DND-41 (cell line): ENCODE measurements at places on chromosomes 12 and 14.
A peak's percentile ranks its signal among the peaks of the same experiment; 100 is the strongest.

GRCh38 chr12:97487470-97487869 is 24.9 kb downstream of the RMST start:
- no peaks in the 10 kb centered on the region for H3K4me1 ChIP-seq
- H3K36me3 ChIP-seq: no peaks in the 10 kb centered on the region
- H3K27me3 ChIP-seq: no peaks in the 10 kb centered on the region
- H3K27ac ChIP-seq: no peak overlapping the region

GRCh38 chr12:132310181-132311040 is 19.0 kb downstream of the GALNT9 start:
- H3K4me3 ChIP-seq: no peak overlapping the region
- no peaks in the 10 kb centered on the region for H3K27me3 ChIP-seq
- H3K36me3 ChIP-seq: no peaks in the 10 kb centered on the region
- DNase-seq: no peak

GRCh38 chr12:571795-572531 is 91.3 kb downstream of the NINJ2 start:
- no peaks in the 10 kb centered on the region for H3K36me3 ChIP-seq
- no peak for DNase-seq
- H3K27ac ChIP-seq: no peak overlapping the region
- peaks cover 31% of the 10 kb centered on the region for H3K4me1 ChIP-seq
- no peaks in the 10 kb centered on the region for H3K27me3 ChIP-seq
- H3K4me3 ChIP-seq: no peak overlapping the region

DNA sequence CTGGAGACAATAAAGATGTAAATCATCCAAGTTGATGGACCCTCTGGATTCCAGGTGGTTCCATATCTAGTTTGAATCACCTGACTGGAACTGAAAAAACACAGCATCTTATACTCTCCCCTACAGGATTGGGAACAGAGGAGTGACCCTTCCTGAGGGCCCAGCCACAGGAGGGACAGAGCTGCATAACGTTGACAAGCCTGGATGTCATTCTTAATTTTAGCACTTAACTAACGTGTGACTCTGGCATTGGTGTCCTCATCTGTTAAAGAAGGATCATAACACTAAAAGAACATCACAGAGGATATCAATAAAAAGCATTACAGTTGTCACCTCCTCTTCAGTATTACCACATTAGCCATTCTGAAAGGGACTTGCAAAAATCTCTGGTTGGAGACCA is 47.7 kb downstream of the STON2 start:
- no peak overlapping the region for H3K4me3 ChIP-seq
- no peaks in the 10 kb centered on the region for H3K4me1 ChIP-seq
- no peaks in the 10 kb centered on the region for H3K27me3 ChIP-seq
- H3K27ac ChIP-seq: no peak overlapping the region

DNA sequence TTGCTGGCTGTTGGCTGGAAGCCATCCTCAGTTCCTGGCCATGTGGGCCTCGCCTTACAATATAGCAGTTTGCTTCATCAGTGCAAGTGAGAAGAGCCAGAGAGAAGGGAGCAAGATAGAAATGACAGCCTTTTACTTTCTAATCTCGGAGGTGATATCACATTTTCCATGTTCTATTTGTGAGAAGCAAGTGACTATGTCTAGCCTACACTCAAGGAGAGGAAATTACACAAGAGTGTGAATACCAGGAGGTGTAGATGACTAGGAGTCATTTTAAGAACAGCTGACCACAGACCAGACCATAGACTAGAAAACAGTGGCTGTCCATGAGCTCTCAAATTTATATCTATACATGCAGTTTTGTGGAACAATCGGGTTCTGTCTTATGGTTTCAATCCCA is 163.0 kb upstream of the NRXN3 start:
- H3K4me3 ChIP-seq: no peak overlapping the region
- peaks cover 5% of the 10 kb centered on the region for H3K27me3 ChIP-seq
- H3K4me1 ChIP-seq: no peaks in the 10 kb centered on the region
- no peak for DNase-seq
- no peaks in the 10 kb centered on the region for H3K36me3 ChIP-seq

DNA sequence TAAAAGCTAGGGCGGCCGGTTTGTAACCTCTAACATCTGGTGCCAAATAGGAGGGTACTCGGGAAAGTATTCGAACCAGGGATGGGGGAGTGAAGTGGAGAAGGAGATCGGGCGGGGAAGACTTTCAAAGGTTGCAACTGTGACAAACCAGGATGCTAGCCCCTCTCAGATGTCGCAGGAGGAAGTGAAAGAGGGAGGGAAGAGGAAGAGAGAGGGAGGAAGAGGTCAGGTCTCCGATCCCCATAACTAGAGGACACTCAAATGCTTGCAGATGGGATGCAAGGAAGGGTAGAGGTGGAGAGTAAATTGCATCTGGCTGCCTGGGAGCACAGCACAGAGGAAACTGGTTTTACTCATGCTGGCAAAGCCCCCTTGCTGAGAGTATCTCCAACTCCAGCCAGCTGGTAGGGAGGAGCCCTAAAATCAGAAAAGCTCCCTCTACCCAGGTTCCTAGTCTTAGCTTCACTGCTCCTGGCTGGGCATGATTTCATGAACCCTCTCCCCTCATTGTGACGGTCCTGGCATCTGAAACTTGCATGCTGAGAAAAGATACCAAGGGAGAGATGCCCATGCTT is 696.7 kb upstream of the TBX3 start:
- H3K4me1 ChIP-seq: peaks cover 5% of the 10 kb centered on the region
- H3K27me3 ChIP-seq: peaks cover 10% of the 10 kb centered on the region
- no peak overlapping the region for H3K27ac ChIP-seq
- no peaks in the 10 kb centered on the region for H3K36me3 ChIP-seq
- no peak overlapping the region for H3K4me3 ChIP-seq

DNA sequence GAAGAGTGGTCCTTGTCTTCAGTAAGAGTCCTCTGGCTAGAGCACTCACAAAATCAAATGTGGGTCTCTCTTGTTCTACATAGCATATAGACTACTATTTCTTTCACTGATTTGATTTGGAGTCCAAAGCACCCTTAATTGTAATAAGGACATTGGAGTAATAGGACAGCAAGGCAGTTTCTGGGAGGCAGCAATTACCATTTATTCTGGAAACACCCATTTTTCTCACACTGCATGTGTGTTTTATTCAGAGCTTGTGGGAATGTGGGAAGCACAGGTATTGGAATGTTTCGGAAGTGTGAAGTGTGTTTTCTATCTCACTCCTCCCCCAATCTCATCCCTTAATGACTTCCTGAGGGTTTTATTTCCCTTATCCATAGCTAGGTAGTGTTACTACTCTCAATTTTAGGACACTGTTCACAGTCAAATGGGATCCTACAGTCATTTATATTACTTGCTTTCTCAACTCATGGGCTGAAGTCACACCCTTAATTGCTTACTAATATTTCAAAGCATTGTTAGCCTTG is 20.2 kb downstream of the PCBP2 start:
- no peaks in the 10 kb centered on the region for H3K4me1 ChIP-seq
- H3K27me3 ChIP-seq: no peaks in the 10 kb centered on the region
- H3K27ac ChIP-seq: no peak overlapping the region
- no peak for DNase-seq
- peaks cover 99% of the 10 kb centered on the region for H3K36me3 ChIP-seq

GRCh38 chr12:105644770-105645169 is 314.3 kb downstream of the C12orf75 start:
- H3K27me3 ChIP-seq: no peaks in the 10 kb centered on the region
- no peak overlapping the region for H3K27ac ChIP-seq
- H3K4me1 ChIP-seq: no peaks in the 10 kb centered on the region
- DNase-seq: no peak

DNA sequence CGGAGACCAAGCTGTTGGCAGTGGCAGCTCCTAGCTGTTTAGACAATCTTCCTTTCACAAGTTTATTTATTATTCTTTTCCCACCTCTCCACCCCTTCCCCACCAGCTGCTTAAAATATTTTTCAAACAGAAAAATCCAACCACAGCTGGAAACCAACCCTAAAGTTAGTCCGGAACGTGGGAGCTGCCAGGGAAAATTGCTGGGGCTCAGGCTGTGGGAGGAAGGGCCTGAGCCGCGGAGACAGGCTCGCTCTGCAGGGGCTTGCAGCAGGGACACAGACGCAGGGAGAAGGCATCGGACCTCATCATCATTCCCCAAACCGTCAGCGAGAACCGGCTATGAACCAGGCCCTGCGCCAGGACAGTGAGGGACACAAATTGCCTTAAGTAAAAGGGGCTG is 16.1 kb upstream of the TMEM106C start:
- H3K27ac ChIP-seq: no peak overlapping the region
- no peaks in the 10 kb centered on the region for H3K27me3 ChIP-seq
- H3K4me1 ChIP-seq: no peaks in the 10 kb centered on the region
- no peak overlapping the region for H3K4me3 ChIP-seq
- H3K36me3 ChIP-seq: no peaks in the 10 kb centered on the region

- no peak overlapping the region for H3K27ac ChIP-seq
- no peaks in the 10 kb centered on the region for H3K4me1 ChIP-seq
- no peak for DNase-seq
- H3K27me3 ChIP-seq: no peaks in the 10 kb centered on the region
- H3K4me3 ChIP-seq: no peak overlapping the region
- H3K36me3 ChIP-seq: no peaks in the 10 kb centered on the region
Measured at GRCh38 chr12:32462908-32463307, 63.5 kb downstream of the FGD4 start.

- no peak overlapping the region for H3K4me3 ChIP-seq
- no peaks in the 10 kb centered on the region for H3K27me3 ChIP-seq
- no peaks in the 10 kb centered on the region for H3K36me3 ChIP-seq
- no peak overlapping the region for H3K27ac ChIP-seq
Measured at GRCh38 chr12:116495260-116495659, 63.9 kb upstream of the MAP1LC3B2 start.

GRCh38 chr12:23885394-23885793 is 64.1 kb downstream of the SOX5 start:
- H3K4me1 ChIP-seq: no peaks in the 10 kb centered on the region
- no peak overlapping the region for H3K27ac ChIP-seq
- no peak overlapping the region for H3K4me3 ChIP-seq
- H3K27me3 ChIP-seq: no peaks in the 10 kb centered on the region

DNA sequence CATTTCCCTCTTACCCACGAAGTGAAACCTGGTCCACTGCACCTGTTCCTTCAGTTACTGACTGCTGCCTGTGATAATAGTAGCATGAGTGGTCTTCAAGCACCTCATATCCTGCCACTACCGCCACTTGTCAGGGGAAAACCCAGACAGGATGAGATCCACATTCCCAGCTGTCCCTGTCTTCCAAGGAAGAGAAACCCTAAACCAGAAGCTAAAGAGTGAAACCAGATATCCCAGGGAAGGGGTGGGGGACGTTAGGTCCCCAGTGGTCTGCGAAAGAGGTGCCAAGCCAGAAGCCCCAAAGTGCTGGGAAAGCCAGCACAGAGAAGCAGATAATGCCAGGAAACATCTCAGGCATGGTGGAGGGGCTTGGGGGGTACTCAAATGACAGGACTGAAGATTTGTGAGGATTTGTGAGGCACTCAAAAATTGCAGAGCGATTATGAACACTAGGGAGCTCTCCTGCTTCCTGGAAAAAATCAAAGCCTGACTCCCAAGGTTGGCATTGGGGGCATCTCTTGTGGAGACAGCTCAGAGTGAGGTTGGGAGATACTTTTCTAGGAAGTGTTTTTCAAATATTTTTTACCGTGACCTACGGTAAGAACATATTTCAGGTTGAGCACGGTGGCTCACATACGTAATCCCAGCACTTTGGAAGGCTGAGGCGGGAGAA is 77.9 kb downstream of the TMEM30B start:
- peaks cover 15% of the 10 kb centered on the region for H3K27me3 ChIP-seq
- no peak for DNase-seq
- H3K4me1 ChIP-seq: no peaks in the 10 kb centered on the region
- H3K36me3 ChIP-seq: no peaks in the 10 kb centered on the region
- no peak overlapping the region for H3K27ac ChIP-seq

DNA sequence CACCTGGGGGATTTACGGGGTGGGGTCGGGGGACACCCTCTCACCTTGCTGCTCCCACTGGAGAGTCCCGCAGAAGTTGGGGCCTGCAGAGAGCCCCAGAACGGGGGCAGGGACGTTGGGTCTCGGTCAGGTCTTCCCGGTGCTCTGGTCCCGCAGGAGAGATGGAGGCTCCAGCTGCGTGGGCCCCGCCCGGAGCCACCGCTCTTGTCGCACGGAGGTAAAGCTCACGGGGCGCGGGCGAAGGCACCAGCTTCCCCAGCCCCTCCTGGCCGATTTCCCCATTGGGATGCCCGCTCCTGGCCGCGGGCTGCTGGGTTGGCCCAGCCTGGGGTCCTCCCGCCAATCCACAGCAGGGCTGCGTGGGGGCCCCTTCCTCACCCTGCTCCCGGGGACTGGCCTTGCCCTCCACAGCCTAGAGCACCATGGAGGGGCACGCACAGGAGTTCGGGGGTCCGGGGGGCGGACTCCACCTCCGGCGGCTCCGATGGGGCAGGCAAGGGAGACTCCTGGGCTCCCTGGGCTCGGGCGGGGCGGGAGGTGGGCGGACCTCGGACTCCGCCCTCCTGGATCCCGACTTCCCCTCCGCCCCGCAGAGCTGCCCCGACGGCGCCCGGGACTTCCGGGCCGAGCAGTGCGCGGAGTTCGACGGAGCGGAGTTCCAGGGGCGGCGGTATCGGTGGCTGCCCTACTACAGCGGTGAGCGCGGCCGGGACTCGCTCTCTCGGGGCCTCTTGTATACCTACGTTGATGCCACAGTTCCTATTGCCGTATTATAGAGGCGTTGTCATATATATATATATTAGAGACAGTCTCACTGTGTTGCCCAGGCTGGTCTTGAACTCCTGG is 8.4 kb downstream of the PAPLN start:
- no peaks in the 10 kb centered on the region for H3K36me3 ChIP-seq
- H3K27ac ChIP-seq: no peak overlapping the region
- peak; percentile 57 for DNase-seq
- H3K4me1 ChIP-seq: peaks cover 41% of the 10 kb centered on the region

- no peaks in the 10 kb centered on the region for H3K27me3 ChIP-seq
- no peak overlapping the region for H3K4me3 ChIP-seq
- peak; percentile 50 for DNase-seq
- H3K36me3 ChIP-seq: peaks cover 3% of the 10 kb centered on the region; the same call in 1 of the 2 replicates
- H3K4me1 ChIP-seq: no peaks in the 10 kb centered on the region
Measured at GRCh38 chr14:93033983-93034670, 81.6 kb downstream of the ITPK1 start.

- H3K4me1 ChIP-seq: no peaks in the 10 kb centered on the region
- no peak for DNase-seq
- H3K36me3 ChIP-seq: no peaks in the 10 kb centered on the region
- H3K4me3 ChIP-seq: no peak overlapping the region
Measured at GRCh38 chr12:117522559-117522958, 161.1 kb upstream of the NOS1 start.

- no peaks in the 10 kb centered on the region for H3K36me3 ChIP-seq
- no peak overlapping the region for H3K4me3 ChIP-seq
- no peaks in the 10 kb centered on the region for H3K4me1 ChIP-seq
- no peak overlapping the region for H3K27ac ChIP-seq
- no peak for DNase-seq
Measured at GRCh38 chr12:72311946-72312345, 39.8 kb downstream of the TRHDE start.

- no peak for DNase-seq
- no peaks in the 10 kb centered on the region for H3K27me3 ChIP-seq
- peaks cover 52% of the 10 kb centered on the region for H3K36me3 ChIP-seq
- no peaks in the 10 kb centered on the region for H3K4me1 ChIP-seq
- no peak overlapping the region for H3K27ac ChIP-seq
Measured at GRCh38 chr12:112185093-112185923, 59.9 kb downstream of the TRAFD1 start.

GRCh38 chr12:110124269-110124995 is at the start of gene IFT81:
TSS of gene IFT81 (plus strand) at chr12:110124357. CDS start at chr12:110127381, 3,024 bp downstream.
- DNase-seq: peak; percentile 95
- H3K27me3 ChIP-seq: no peaks in the 10 kb centered on the region
- H3K27ac ChIP-seq: peak within 1 kb of the TSS; percentile 63

GRCh38 chr12:9922429-9922828 is 9.7 kb downstream of the CLEC2A start:
- DNase-seq: no peak
- no peaks in the 10 kb centered on the region for H3K36me3 ChIP-seq
- H3K4me3 ChIP-seq: no peak overlapping the region
- H3K27ac ChIP-seq: no peak overlapping the region
- peaks cover 4% of the 10 kb centered on the region for H3K27me3 ChIP-seq
